Stimulated activated CD8-positive, alpha-beta memory T cell treated with anti-CD3 and anti-CD28 coated beads, Interleukin-7, amount 100 ng/mL, for 1 hour (primary cell): ENCODE measurements at places on chromosomes 5 and 9.

DNA sequence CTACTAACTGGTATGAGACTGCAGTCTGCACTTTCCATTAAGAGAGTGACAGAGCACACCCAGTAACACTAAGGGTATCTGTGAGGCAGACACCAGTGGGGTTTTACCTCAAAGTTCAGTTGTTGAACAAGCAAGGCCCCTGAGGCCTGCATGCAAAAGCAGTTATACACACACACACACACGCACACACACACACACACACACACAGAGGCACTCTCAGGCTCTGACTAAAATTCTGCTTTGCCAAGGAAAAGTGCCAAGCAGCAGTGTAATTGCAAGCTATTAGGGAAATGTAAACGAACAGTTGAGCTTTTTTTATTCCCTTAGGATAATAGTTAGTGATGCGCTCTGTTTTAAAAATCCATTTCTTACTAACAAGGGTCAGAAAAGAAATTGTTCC, 377.1 kb downstream of the SPOCK1 start:
- no peak for DNase-seq

DNA sequence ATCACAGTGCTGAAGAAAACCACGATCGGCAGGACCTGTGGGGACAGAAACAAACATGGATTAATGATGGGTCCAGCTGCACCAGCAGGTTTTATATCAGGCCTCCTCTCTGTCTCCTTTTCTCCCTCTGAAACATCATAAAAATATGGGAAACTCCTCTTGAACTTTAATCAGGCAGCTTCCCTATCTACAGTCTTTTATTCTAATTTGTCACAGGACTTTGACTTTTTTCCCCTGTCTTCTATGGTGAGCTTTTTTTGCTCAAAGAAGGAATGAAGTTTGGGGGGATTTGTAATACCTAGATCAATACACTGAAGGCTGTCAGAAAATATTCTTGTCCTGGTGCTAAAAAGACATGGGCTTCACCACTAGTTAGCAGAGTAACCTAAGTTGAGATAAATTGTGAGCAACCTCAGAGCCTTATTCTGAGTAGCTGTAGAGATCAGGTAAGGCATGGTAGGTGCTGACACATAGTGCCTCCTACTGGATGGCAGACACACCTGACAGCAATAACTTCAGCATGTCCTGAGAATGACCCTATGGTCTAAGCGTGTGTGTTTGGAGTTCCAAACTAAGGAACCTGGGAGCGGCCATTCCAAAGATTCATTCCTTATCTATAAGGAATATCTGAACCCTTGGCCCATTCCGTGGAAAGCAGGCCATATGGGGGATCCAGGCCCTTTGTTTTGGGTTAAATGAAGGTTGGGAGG, 46.2 kb downstream of the SLC28A3 start:
- DNase-seq, result no peak

DNA sequence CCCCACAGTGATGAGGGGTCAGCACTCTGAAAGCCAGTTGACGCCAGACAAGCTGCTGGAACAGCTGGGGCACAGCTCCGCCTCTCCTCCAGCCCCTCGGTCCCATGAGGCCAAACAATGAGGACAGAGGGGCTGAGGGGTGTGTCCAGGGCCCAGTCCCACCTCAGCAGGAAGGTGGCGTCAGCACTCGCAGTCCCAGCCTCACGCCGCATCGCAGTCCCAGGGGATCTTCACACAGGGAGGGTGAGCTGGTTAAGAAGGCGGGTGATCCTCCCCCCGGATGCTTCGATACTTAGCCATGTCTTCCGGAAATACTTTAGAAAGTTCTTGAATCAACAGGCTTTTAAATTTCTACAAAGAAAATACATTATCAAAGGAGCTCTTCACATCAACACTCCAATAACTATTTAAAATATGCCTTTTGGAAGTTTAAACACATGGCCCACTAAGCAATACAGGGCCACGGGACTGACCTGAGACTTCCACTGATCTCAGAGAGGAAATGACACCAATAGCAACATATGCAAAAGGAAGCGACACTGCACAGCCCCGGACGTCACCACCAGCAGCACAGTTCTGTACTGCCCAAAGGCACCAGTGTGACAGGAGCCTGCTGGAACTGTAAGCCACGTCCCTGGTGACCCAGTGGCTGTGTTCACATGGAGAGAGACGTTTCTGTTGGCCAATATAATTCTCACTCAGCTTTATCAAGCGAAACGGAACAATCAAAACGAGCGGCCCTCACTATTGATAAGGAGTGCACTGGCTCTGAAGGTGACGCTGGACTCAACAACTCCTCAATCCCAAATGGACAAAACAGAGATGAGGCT, 5.9 kb downstream of the MED10 start:
- DNase-seq, result no peak

- no peak for DNase-seq
Observed at GRCh38 chr9:2697492-2697891, 19.8 kb upstream of the KCNV2 start.

- no peak for DNase-seq
Observed at GRCh38 chr5:75457691-75458090, 53.7 kb downstream of the CERT1 start.

DNA sequence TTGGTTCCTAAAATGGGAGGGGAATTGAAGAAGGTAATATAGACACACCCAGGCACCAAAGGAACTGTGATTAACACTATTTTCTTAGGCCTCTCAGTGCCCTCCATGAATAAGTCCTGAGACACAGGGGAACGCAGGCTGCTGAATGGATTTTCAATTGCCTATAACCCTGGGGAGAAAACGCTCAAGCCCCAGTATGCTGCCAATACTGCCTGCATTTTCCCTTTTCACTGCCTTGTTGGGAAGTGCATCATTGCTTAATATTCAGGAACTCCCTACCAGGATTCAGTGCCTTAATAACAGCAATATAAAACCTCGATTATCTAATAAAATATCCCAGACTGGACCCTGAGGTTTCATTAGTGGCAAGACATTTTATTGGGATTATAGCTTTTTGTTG, 25.4 kb downstream of the APBA1 start:
- DNase-seq, result no peak

- DNase-seq, result no peak
Observed at GRCh38 chr9:89165341-89165740, 13.3 kb downstream of the SHC3 start.
